ENCODE measurements at places on chromosomes 7 and 10.

DNA sequence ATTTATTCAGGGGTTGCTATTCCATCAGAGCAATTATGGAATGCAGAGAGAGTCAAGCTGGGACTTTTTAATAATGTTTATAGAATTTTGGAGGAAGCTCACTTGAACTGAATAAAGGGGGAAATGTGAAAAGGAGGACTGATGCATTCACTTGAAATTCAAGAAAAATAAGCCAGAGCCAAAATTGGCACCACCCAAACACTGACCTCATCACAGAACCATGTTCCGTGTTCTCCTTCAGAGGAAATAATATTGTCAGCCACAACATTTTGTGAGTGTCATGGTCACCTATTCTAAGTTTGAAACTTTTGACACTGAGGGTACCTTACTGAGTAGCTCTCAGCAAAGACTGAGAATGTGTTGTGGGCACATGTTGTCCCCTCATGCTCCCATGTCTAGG is 207.0 kb downstream of the ANK3 start:
- DNase-seq, result no peak

DNA sequence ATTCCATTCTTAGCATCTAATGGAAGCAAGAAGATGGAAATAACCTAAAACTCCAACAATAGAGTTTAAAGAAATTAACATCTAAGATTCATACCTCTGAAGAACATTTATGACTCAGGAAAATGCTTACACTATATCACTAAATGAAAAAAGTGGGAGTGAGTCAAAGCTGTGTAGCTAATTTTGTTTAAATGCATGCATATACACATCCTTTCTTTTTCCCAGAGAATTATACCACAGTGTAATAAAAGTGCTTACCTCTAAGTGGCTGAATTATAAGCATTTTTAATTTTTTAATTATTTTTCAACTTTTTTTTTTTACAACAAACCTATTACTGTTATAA is 44.3 kb downstream of the CCDC71L start:
- no peak for DNase-seq

DNA sequence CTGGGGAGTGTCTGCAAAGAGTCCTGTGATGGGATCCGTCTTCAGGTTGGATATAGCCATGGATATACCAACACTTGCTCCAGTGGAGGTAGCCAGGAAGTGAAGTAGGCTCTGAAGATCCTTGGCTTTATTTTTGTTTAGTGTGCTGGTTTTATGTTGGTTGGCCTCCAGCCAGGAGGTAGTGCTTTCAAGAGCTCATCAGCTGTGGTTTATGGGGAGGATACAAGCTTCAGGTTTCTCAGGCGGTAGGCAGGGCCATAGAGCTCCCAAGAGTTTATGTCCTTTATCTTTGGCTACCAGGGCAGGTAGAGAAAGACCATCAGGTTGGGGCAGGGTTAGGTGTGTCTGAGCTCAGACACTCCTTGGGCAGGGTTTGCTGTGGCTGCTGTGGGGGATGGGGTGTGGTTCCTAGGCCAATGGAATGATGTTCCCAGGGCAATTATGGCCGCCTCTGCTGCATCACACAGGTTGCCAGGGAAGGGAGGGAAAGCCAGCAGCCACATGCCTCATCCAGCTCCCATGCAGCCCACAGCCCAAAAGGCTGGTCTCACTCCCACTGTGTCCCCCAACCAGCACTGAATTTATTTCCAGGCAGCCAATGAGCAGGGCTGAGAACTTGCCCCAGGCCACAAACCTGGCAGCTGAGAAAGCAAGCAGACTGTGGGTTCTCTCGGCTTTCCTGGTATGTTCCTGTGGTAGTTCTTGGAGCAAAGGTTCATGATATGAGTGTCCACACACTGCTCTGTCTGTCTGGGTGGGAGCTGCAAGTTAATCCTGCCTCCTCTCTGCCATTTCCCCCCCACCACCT is 67.0 kb upstream of the PRLHR start:
- DNase-seq, result no peak

GRCh38 chr7:132084776-132085388 is 491.4 kb downstream of the PLXNA4 start:
- no peak for DNase-seq

All from colonic mucosa (tissue), 4 donors.